ENCODE measurements at places on chromosomes 5 and 9. TPM values are rescaled to one million over a fixed set of nuclear protein-coding genes. Genes with fewer than 3 reads are reported as not detected.

Gene GRIN3A
- 0.12 TPM for total RNA-seq

Gene SOX30
- 0.08 TPM for total RNA-seq

Gene EGFLAM
- total RNA-seq = 0.40 TPM

Gene WNT8A
- not detected for total RNA-seq

Gene FYB1
- 8.6 TPM for total RNA-seq

Gene SURF1
- 66.7 TPM for total RNA-seq

Gene RPS23
- 1,417 TPM for total RNA-seq

Gene CORO2A
- total RNA-seq = 53.8 TPM

Gene PPP3R2
- not detected for total RNA-seq

Gene FGFR4
- 118 TPM for total RNA-seq

Gene CDKN2B
- 57.0 TPM for total RNA-seq

Gene SPEF2
- total RNA-seq = 3.3 TPM

Gene EXOSC3
- 27.4 TPM for total RNA-seq

Gene KCNN2
- 0.84 TPM for total RNA-seq

Gene CDC20B
- not detected for total RNA-seq

Gene CER1
- not detected for total RNA-seq

Gene PCDHAC2
- total RNA-seq = 0.05 TPM

Gene IL3
- 0.25 TPM for total RNA-seq

Gene CHMP5
- 60.3 TPM for total RNA-seq

Gene ADAMTSL1
- 10.2 TPM for total RNA-seq

Gene ASPN
- total RNA-seq = 7.6 TPM

Measured in colonic mucosa (tissue), 4 donors.